ENCODE measurements at places on chromosomes 16 and 17.

- DNase-seq: no peak
These were observed 200.4 kb downstream of the LGALS9B start for GRCh38 chr17:20266806-20267458.

GRCh38 chr17:48060249-48060648 lies 12.1 kb downstream of the NFE2L1 start:
- DNase-seq: no peak

DNA sequence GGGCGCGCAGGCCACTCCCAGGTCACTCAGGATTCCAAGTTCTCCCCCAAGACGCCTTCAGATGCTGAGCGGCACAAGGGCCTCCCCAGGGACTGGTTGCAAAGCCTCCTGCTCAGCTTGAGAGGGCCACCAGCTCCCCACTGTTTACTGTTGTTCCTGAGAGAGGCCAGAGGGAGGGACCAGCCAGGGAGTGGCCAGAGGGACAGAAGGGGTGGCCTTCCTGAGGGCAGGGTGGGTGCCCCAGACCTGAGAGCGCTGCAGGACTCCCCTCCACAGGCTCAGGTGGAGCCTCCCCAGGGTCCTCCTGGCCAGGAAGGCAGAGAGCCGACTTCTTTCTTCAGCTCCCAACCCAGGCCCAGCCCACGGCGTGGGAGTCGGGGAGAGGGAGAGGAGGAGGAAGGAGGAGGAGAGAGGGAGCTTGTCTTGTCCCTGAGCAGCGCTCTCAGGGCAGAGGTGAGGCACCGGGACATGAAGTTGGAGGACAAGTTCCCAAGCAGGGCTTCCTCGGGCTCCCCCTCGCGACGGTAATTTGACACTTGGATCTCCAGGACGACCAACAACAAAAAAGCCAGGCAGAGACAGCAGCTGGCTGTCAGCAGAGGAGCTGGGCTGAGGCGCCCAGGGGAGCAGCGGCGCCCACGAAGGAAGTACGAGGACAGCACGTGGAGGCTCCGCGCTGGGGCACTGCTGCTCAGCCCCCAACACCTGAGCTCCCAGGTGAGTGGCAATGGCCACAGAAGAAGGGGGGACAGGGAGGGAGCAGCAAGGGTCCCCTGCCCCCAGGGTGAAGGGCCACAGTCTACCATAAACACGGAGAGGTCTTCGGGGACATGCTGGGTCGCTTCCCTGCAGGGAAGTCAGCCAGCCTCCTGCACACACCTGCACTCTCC lies 497 bp downstream of the SMIM5 start:
- DNase-seq: no peak

DNA sequence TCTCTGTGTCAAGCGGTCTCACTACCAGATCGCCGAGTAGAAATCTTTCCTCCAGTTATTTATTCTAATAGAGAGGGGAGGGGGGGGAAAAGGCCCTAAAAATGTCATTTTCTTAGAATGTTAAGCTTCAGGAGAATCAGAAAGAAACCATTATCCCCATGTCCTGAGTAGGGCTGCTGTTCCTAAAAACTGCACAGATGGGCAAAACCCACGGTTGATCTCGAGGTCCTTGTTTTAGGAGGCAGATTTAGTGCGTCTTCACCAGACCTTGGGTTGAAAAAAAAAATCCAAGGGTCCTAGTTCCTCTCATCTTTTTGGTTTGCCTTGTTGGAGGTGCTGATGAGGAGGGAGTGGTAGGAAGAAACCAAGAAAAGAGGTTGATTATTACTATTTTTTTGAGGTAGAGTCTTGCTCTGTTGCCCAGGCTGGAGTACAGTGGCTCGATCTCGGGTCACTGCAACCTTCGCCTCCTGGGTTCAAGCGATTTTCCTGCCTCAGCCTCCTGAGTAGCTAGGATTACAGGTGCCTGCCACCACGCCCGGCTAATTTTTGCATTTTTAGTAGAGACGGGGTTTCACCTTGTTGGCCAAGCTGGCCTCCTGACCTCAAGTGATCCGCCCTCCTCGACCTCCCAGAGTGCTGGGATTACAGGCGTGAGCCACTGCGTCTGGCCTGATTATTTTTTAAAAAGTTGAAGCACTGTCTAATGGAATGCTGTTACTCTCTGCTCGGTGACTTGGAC lies 1.4 kb downstream of the CBFB start:
- DNase-seq: no peak

DNA sequence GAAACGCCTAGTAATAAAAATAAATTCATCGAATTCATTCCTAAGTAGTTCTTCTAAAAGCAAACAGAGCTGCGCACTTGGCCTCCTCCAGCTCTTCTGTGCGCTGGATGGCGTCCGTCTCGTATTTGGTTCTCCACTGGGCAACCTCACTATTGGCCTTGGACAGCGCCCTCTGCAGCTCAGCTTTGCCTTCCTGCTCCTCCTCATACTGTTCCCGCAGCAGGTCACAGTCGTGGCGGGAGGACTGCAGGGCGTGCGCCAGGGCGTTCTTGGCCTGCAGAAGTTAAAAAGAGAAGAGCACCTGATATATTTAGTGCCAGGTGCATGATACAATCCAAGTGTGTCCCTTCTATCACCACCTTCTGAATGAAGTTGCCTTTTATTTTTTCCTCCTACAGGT lies 21.8 kb downstream of the MYH3 start:
- no peak for DNase-seq

GRCh38 chr16:89044418-89045180 lies 49.1 kb upstream of the ACSF3 start:
- no peak for DNase-seq

DNA sequence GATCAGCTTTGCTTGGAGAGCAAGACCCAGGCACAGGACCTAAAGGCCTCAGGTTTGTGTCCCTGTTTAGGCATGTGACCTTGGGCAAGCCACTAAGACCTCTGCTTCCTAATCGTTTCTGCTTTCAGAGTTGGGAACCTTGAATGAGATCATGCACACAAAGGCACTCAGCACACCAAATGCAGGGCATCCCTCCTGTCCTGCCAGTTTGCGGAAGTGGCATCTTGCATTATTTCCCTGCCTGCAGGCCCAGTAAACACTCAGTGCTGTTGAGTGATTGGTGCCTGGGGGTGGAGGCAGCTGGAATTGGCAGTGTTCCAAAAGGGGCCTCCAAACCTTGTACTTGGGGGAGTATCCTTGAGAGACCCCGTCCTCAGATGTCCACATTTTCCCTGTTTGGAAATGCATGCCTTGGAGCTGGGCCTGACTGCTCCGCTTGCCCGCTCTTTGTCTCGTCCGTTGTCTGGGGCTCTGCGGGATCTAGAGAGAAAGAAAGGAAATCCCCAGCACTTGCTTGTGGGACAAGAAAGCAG lies 28.7 kb downstream of the MRM1 start:
- DNase-seq: no peak

DNA sequence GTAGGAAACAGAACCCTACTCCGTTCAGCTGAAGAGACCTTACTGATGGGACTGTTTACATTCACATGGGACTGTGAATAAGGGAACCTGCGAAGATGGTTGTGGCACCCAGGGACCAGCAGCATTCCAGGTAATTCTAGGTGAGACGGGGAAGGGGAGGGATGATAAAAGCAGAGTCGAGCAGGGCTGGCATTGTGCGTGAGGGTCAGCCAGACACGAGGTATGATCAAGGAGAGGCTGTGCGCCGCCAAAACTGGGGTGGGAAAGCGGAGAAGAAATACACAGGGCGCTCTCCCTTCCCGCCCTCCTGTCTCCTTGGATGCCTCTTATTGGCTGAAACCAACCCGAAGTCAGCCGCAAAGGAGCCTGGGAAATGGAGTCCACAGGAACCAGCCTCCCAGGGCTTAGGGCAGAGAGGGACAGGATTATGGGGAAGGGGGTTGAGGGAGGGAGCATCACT lies 38.4 kb upstream of the CSNK2A2 start:
- DNase-seq: peak; percentile 37

GRCh38 chr16:67528222-67528869 lies at the start of gene RIPOR1:
RIPOR1 (plus strand) TSS chr16:67528829; CDS start chr16:67538447, 9,618 bp downstream.
- peak; percentile 58 for DNase-seq

DNA sequence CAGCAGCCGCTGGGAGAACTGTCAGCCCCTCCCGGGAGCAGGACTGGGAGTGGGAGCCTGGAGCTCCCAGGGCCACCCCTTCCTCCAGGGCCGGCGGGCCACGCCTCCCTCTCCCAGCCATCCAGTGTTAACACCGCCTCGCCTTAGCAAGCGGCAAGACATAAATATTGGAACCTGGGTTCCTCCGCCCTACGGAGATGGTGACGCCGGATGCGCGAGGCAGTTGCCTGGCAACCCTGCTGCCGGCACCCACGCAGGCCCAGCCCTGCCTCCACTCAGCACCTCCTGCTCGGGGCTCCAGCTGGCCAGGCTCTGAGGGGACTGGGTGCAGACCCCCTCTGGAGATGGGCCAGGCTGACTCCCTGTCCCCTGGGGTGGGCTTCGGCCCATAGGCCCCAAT lies 27.4 kb upstream of the CACNA1H start:
- DNase-seq: no peak

DNA sequence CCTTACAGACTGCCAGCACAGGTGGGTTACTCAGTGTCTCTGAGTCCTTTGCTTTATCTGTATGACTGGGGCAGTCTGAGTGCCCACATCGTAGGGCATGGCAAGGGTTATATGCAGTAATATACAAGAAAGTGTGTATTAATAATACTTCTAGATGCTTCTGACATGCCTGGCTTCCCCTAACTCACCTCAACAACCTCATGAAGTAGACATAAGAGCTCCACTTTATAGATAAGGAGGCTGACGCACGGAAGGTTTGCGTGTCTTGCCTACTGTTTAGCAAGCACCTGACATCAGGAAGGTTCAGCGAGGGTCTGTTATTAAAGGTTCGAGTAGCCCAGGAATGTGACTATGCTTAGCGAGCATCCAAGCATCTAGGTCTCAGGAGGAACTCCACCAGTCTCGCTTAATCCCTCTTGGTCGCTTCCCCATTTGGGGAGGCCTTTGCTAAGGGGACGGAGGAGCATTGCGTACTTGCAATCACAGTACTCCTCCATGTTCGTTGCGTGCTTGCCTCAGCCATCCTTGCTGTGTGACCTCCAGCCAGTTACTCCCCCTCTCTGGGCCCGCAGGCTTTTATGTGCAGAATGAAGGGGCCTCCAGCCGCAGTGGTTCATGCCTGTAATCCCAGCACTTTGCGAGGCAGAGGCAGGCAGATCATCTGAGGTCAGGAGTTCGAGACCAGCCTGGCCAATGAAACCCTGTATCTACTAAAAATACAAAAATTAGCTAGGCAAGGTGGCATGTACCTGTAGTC lies 1.6 kb downstream of the KCNG4 start:
- no peak for DNase-seq

DNA sequence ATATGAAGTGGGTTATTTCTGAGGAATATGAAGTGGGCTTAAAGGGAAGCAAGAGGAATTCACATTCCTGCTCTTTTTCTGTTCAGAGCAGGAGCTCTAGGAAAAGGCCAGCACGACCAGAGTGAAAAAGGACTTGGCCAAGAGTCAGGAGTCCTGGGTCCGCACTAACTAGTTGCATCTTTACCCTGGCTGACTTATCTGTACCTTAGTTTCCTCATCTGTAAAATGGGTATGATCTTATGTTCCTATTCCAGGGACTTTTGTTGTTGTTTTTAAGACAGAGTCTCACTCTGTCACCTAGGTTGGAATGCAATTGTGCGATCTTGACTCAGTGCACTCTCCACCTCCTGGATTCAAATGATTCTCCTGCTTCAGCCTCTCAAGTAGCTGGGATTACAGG lies 52.5 kb downstream of the CNGB1 start:
- DNase-seq: no peak

DNA sequence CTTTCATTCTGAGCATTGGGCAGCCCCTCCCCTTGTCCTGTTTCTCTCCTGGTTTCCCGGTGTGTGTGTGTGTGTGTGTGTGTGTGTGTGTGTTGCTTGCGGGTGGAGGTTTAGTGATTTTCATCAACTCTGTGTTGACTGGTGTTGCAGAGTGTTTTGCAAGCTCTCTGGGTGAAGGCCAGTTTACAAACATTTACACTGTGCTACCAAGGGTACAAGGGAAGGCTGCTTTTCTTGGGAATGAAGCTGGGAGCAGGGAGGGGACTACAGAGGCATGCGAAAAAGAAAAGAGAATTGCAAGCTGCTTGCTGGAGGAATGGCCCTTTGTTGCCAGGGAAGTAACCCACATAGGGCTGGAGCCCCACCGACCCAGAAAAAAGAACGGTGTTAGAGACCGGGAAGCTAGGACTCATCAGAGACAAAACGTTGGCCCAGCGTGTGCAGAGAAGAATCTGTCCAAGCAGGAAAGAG lies 29.6 kb downstream of the HS3ST3B1 start:
- DNase-seq: no peak

DNA sequence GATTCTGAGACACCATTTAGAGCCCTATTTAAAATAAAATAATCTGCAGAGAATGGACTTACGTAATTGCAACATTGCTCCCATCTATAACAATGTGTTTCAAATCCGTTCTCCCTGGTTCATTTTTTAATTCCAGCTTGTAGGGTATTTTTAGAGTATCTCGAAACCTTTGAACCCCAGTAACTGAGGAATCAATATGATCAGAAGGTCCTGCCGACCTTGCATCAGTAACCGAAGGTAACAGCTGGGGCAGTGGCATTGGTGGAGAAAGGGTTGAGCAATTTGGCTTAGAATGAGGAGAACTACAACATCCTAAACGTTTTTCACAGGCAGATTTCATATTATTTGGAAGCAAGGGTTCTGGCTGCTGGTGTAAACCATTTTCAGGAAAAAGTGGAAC lies 49.3 kb downstream of the N4BP1 start:
- DNase-seq: no peak

GRCh38 chr17:10136258-10136981 lies 62.0 kb downstream of the GAS7 start:
- DNase-seq: no peak

DNA sequence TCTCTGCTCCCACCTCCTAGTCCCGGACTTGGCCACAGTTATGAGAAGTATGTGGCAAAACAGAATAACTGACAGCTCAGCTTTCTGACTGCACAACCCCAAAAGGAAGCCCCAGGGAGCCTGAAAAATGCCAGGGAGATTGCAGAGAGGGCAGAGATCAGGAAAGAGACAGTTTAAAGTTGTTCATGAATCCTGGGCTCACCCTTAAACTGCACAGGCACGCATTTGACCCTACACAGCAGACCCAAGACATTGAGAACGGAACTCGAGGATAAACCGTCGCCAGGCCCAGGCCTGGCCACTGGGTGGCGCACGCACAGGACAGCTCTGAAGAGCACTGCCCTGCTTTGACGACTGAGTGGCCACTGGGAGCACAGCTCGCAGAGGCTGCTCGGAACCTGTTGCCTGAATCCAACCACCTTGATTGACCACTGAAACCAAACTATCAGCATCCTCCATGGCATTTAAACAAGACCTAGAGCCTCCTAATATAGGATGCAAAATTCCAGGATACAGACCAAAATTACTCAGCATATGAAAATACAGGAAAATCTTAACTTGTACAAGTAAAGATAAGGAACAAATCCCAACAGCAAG lies 114.0 kb downstream of the C16orf95 start:
- DNase-seq: no peak
